ENCODE measurements at places on chromosomes 6 and 20.

GRCh38 chr6:11732036-11732631 is 46.5 kb downstream of the ADTRP start:
- peak; percentile 76 for DNase-seq

DNA sequence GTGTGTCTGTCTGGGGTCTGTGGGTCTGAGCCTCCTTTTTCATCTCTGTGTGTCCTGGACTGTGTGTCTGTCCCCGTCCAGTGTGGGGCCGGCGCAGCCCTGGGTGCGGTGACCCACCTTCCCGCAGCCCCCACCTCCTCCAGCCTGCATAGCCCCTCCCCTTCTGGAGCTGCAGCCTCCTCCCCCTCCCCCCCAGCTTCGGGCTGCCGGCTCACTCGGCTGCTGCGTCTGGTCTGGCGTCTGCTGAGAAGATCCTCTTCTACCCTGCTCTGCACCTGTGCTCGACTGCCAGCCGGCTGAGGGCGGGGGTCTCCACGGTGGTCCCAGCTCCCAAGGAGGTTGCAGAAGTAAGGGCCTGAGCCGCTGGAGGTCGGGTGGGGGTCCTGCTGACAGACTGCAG is 7.6 kb upstream of the LKAAEAR1 start:
- DNase-seq: no peak

DNA sequence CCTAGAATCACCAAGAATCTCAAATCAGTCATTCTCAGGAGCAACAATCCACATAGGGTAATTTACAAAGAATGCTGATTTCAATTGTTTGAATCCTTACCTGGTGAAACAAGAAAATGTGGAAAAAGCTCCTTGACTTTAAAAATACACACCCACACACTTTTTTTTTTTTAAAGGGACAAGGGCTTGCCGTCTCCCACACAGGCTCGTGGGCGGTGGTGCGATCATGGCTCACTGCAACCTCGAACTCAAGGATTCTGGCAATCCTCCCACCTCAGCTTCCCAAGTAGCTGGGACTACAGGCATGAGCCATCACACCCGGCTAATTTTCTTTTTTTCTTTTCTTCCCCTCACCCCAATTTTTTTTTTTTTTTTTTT is 30.7 kb downstream of the PARD6B start:
- no peak for DNase-seq

GRCh38 chr6:55395871-55396270 is 68.6 kb downstream of the GFRAL start:
- DNase-seq: no peak

Measured in activated CD4-positive, alpha-beta T cell treated with anti-CD3 and anti-CD28 coated beads, Interleukin-2, amount 10 ng/mL, durations not matched to agents 24 days and 14 days (primary cell).